Activated CD8-positive, alpha-beta T cell treated with anti-CD3 and anti-CD28 coated beads, Interleukin-2, amount 10 ng/mL, durations not matched to agents 7 days and 5 days (primary cell): ENCODE measurements at places on chromosomes 7 and 10.
A peak's percentile ranks its signal among the peaks of the same experiment; 100 is the strongest.

GRCh38 chr7:100572949-100573675 is 588 bp downstream of the SAP25 start:
- DNase-seq, result no peak

GRCh38 chr7:92794831-92795230 is 41.5 kb downstream of the CDK6 start:
- DNase-seq, result no peak

DNA sequence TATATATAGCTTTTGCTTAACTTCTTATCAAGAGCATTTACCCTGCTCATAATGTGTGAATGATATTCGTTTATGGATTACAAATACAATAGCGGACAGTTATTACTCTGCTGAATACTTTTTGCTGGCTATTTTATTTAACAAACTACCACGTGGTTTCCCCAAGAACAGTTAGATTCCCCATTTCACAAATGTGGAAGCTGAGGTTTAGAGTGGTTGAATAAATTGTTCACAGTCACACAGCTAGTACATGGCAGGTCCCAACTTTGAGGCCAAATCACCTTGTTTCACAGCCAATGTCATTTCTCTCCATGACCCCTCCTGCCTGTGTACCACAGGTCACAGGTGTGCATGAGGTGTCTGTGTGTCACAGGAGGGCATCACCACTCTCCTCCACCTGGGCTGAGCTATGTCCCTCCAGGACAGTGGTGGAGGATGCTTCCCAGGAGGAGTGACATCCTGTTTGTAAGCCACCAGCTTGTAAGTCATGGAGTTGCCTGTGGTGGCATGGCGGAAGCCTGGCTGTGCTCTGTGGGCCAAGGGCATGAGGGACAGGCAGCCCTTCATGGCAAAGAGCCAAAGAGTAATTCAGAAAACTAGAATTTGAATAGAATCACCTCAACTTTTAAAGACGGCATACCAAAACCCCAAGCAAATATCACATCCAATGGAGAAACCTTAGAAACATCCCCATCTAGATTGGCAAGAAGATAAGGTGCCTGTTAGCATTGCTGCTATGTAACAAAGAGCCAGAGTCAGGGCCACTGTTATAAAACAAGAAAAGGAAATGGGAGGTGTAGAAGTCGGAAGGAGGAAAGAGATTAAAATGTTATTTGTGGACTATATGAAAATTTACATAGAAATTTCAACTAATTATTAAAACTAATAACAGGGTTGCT is 51.9 kb downstream of the AOC1 start:
- DNase-seq, result no peak

DNA sequence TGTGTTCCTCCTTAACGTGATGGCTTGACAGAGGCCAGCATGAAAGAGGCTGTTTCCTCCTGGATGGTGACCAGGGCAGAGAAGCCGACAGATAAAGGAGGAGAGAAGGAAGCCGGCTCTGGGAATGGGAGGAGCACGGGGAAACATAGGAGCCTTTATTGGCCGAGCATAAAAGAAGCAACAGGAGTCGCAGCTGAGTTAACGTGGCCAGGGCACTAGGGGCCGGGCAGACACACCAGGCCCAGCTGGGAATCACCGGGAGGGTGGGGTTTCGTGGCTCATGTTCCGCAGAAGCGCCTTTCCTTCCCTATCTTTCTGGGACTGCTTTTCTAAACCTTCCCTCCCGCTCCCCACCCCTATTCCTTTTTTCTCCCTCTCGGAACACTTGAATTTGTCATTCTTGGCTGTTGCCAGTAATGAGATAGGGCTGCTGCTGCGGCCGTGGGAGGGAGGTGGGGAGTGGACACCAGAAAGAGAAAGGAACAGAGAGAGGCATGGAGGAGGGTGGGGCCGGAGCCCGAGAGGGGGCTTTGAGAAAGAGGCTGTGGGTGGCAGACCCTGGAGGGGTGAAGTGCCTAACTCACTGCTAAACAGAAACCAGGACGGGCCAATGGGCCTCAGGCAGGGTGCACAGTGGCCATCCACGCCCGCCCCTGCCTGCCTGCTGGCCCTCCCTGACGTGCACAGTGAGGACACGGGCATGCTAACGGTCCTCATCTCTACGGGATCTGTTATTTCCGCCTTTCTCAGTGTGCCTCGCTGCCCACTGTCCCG is 65.2 kb downstream of the COL13A1 start:
- no peak for DNase-seq

- peak; percentile 67 for DNase-seq
Observed at GRCh38 chr7:116236020-116236630, 25.8 kb downstream of the TES start.

- no peak for DNase-seq
Observed at GRCh38 chr10:133139551-133140065, 20.4 kb upstream of the KNDC1 start.

DNA sequence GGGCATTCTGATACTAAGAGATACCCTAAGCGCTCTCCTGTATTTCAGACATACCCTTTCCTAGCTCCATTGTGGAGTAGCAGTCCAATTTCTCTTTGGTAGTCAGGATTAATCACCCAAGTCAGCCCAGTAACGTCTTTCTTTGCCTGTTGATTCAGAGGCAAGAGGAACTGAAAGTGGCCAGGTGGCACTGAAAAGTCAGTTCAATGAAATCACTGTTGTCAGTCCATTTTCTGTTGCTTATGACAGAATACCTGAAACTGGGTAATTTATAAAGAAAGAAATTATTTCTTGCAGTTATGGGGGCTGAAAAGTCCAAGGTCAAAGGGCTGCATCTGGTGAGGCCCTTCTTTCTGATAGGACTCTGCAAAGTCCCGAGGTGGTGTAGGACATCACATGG is 40.2 kb downstream of the ANKRD61 start:
- no peak for DNase-seq

GRCh38 chr10:121242741-121243608 is 355.3 kb downstream of the FGFR2 start:
- DNase-seq, result no peak

GRCh38 chr10:101080933-101081931 is 19.4 kb downstream of the KAZALD1 start:
- DNase-seq, result no peak

DNA sequence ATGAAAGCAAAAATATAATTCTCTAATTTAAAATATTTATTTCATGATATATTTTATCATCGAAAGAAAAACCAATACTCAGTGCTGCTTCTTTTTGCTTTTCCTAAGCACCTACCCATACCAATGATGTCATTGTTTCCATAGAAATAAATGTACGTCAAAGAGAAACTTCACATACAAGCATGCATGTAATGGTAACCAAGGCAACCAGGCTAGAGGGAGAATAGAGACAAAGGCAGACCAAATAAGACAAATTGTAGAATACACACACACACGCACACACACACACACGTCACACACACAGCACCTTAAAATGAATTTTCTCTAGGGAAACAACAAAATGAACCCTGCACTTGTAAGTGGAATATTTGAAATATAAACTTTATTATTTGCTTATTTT is 75.5 kb downstream of the MACC1 start:
- DNase-seq, result no peak

- DNase-seq, result no peak
Observed at GRCh38 chr10:109894516-109894915, 28.8 kb downstream of the XPNPEP1 start.

GRCh38 chr10:119713744-119714483 is 11.9 kb upstream of the INPP5F start:
- DNase-seq, result no peak

DNA sequence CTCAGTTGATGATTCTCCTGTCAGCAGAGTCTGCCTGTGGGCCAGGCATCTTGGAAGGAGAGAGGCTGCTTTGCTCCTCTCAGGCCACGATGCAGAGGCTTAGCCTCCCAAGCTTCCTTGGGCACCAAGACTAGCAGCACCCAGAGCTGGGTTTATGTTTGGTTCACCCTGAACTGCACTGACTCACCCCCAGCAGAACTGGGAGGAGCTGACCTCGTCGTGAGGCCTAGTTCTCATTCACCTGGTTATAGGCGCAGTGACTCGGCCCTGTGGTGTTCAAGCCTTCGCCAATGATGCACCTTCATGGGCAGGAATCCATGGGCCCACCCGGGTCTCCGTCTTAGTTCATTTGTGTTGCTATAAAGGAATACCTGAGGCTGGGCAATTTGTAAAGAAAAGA is 122.0 kb upstream of the ZNF438 start:
- DNase-seq, result peak; percentile 16

- DNase-seq, result no peak
Observed at GRCh38 chr10:1939016-1939415, 201.7 kb upstream of the ADARB2 start.
